Stimulated activated CD4-positive, alpha-beta T cell treated with anti-CD3 and anti-CD28 coated beads, Interleukin-12 subunit alpha, Interleukin-12 subunit beta, amount 100 ng/mL, for 24 hours (primary cell): ENCODE measurements at places on chromosomes 16 and 17.

GRCh38 chr17:64326420-64327054 is 63.5 kb upstream of the TEX2 start:
- no peak for DNase-seq

- DNase-seq, result no peak
These were observed 33.6 kb downstream of the MEOX1 start for GRCh38 chr17:43628089-43628650.

GRCh38 chr16:31080035-31080629 is 5.9 kb downstream of the ZNF646 start:
- DNase-seq, result no peak

DNA sequence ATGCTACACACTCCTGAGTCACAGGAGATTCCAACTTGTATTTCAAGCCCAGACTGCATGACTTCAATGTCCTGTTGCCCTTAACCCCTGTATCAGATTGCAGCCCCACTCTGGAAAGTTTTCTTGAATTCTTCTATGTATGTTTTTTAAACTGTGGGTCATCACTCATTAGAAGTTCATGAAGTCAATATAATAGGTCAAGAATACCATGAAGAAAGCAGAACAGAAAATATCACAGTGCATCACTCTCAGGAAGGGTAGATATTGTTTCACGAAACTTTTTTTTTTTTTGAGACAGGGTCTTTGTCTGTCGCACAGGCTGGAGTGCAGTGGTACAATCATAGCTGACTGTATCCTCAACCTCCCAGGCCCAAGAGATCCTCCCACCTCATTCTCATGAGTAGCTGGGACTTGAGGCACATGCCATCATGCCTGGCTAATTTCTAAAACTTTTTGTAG is 20.5 kb downstream of the PRKCB start:
- DNase-seq, result no peak

GRCh38 chr16:1923299-1924034 is 5.3 kb upstream of the HS3ST6 start:
- DNase-seq, result no peak

- DNase-seq, result no peak
These were observed 6.7 kb downstream of the TBC1D24 start for GRCh38 chr16:2481676-2482075.

DNA sequence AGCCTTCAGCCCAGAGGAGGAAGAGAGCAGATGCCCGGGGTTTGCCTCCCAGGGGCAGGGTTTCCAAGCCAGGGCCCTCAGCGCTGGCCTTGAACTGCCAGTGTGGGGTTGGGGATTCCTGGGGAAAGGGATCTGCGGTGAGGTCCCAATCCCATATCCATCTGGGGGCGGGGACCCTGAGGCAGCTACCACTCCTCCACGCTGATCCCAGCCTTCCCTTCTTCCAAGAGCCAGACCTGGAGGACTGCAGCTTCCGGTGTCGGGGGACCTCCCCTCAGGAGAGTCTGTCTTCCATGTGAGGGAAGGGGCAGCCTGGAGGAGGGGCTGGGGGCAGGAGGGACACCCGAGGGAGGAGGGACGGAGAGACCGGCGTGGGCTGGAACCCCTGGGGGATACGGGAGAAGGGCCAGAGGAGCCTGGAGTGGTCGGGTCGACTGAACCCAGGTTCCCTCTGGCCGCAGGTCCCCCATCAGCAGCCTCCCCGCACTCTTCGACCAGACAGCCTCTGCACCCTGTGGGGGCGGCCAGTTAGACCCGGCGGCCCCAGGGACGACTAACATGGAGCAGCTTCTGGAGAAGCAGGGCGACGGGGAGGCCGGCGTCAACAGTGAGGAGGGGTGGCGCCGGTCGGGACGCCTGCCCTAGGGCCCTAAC is 10.7 kb upstream of the CISD3 start:
- DNase-seq, result no peak

DNA sequence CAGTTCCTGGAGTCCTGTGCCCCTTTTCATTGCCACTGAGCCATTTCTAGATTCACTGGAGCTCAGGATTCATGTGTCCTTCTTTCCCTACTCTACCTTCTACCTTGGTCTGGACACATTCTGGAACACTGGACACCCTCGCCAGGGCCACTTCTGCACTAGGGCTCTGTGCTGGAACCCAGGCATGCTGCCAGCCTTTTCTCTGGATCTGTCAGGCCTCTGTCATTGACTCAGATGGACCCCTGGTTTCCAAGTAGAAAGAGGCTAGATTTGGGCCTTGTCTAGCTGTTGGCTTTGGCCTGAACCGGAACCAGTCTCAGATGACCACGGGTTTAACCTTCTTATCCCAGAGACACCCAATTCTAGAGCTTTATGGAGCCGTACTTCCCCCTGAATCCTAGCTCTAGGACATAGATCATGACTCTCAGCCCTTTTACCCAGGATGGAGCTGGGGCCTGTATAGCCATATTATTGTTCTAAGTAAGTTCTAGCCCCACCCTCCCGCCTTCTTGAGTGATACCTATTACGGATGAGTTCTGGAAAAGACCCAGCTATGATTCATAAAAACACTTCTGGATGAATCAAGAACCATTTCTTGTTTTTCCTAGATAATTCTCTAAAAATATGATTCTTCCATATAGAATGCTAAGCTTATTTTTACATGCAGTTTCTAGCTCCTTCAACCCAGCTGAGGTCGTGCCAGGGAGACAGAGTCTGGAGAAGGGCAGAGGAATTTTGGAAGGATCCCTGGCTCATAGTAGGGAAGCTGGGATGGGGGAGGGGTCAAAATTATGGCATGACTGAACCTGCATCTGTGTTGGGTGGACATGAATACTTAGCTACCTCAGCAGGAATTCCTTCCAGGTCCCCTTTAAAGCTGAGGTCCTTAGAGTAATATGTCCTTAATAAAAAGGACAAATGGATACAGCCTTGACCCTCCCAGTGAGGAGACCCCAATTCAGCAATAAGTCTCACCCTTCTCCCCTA is 1.1 kb upstream of the CHRNB1 start:
- no peak for DNase-seq

- no peak for DNase-seq
These were observed 23.6 kb downstream of the CA4 start for GRCh38 chr17:60173304-60173819.

DNA sequence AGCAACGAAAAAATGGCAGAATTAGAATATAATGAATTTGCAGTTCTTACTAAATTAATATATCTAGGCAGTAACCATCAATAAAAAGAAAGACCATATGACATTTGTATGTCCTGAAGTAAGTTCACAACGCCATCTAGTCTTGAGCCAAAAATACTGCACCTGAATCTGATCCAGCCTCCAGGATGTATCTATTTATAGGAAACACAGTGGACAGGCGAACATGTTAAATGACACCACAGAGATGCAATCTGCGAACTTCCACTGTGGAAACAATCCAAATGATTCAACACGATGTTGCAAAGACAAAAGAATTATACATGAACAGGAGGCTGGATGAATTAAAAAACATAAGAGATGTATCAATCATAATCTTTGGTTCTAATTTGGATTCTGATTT is 197.6 kb downstream of the CDH13 start:
- no peak for DNase-seq
